T-helper 17 cell (primary cell): ENCODE measurements at places on chromosomes 6 and 20.
A peak's percentile ranks its signal among the peaks of the same experiment; 100 is the strongest.

DNA sequence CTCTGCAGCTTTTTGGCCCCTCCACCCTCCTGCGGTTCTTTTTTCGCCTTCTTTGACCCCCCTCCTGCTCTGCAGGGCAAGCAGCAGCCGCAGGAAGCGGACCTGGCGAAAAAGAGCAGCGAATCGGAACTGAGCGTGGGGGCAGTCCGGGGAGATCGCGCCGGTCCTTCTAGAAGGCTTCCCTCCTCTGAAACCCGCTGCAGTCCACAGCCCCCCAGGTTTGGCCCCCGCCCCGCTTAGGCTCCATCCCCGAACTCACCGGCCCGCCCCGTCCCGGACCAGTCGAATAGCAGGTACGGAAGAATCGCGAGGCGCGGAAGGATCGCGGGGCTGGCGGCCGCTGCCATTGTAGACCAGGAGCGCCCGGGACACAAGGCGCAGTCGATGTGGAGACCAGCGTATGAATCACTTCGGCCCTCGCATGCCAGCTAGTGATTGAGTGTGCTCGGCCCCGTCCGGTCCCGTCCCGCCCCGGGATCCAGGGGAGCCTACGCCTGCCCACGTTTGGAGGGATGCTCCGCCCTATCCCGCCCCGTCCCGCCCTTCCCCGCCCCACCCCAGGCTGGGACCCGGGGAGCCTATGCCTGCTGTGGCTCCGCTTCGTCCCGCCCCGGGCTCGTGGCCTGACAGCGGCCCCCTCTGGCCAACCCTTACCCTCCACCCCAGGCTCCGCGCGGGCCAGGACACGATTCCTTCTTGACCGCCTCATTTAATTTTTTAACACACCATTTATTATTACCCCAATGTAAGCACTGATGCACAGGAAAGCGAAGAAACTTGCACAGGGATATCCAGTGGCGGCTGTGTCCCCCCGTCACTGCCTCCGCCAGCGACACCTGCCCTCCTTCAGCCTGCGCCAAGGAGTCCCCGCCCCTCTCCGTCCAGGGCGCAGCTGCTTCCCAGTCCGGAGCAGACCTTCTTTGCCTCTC lies at the start of gene ULBP3:
TSS of gene ULBP3 (minus strand) at position 402 of the 929 bp plus-strand sequence. CDS start at position 347, 55 bp downstream.
- peak; percentile 65 for DNase-seq

- DNase-seq, result no peak
Observed at GRCh38 chr6:132122871-132123270, 171.7 kb upstream of the CCN2 start.

DNA sequence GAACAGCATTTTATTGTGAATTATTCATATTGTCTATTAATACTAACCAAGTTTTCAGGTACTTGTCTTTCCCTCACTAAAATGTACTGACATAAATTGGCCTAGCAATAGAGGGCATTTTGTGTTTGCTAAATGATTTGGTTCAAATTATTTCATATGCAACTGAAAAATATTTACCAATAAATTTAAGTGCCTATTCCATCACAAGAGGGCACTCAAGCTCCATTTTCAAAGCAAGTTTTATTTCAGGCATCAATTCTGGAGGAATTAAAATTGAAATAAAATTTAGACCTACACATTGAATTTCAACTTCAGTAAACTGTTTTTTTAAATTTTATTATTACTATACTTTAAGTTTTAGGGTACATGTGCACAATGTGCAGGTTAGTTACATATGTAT lies 114.3 kb upstream of the SYNCRIP start:
- DNase-seq, result no peak

- no peak for DNase-seq
Observed at GRCh38 chr6:26387565-26387964, 4.7 kb downstream of the BTN2A2 start.

- DNase-seq, result no peak
Observed at GRCh38 chr6:44685213-44685612, 297.7 kb downstream of the CDC5L start.

GRCh38 chr20:46694484-46694883 lies 5.2 kb upstream of the TP53RK start:
- no peak for DNase-seq

- DNase-seq, result no peak
Observed at GRCh38 chr20:24469894-24470745, 691 bp downstream of the SYNDIG1 start.

DNA sequence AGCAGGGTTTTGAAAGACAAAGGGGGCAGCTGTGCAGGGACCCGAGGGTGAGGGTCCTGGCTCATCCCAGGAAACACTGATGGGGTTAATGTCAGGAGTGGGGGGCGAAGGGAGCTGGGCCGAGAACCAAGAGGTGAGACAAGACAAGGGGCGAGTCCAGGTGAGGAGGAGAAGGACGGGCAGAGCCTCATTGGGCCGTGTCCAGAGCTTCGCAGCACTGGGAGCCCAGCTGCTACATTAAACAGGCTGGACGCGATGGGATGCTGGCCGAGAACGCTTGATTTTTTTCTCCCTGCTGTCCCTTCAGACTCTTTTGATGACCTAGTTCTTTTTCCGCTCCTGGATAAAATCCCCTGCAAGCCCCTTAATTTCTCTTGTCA lies 172.8 kb upstream of the SNX9 start:
- DNase-seq, result no peak

- DNase-seq, result no peak
Observed at GRCh38 chr6:105270511-105270910, 90.7 kb upstream of the POPDC3 start.

GRCh38 chr6:160998766-160999165 lies 7.2 kb downstream of the MAP3K4 start:
- DNase-seq, result no peak

GRCh38 chr6:6796818-6797217 lies 208.3 kb downstream of the LY86 start:
- DNase-seq, result no peak

- DNase-seq, result no peak
Observed at GRCh38 chr20:49631061-49631716, 63.3 kb upstream of the PTGIS start.

DNA sequence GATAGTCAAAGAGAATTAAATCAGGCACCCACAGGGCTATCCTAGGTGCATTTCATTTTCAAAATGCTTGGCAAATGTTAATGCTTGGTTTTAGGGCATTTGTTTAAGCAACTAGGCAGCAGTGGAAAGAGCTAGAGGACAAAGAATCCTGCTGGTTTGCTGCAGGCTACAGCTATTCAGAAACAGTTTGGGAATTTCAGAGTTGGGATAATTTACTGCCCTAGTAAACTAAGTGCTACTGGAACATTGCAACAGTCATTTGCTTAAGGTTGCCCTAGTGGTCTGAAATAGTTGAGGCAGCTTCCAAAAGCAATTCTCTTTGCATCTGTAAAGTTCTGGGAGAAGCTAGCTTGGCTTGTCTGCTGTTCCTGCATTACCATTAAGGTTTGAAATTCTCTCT lies 312.7 kb downstream of the LAMA2 start:
- no peak for DNase-seq

- DNase-seq, result no peak
Observed at GRCh38 chr20:39944861-39945260, 744.2 kb downstream of the MAFB start.

GRCh38 chr6:44789061-44789460 lies 401.6 kb downstream of the CDC5L start:
- DNase-seq, result no peak

GRCh38 chr20:14775778-14776177 lies 438.4 kb upstream of the FLRT3 start:
- DNase-seq, result no peak

GRCh38 chr6:7559651-7560385 lies 18.3 kb downstream of the DSP start:
- no peak for DNase-seq

DNA sequence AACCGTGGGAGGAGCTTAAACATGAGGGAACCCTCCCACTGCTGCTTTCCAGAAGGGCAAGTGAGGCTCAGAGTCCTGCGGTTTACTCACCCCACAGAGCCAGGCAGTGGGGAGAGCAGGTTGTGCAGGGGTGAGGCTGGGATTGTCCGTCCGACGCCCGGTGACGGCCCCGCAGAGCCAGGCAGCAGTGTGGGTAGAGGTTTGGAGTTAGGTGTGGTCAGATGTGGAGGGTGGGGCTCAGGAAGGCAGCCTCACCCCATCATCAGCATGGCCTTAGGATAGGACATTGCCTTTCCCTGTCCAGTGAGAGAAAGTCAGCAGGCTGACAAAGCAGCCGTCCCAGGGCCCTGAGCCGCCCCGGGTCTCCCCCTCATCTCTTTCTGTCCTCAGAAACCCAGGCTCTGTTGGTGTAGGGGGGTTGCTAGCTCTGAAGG lies 234.6 kb downstream of the DLL1 start:
- DNase-seq, result no peak

- no peak for DNase-seq
Observed at GRCh38 chr20:40314278-40314677, 374.8 kb downstream of the MAFB start.

GRCh38 chr6:36227379-36228228 lies 31.1 kb downstream of the BRPF3 start:
- no peak for DNase-seq

GRCh38 chr6:46059608-46060007 lies 43.9 kb upstream of the CLIC5 start:
- no peak for DNase-seq

DNA sequence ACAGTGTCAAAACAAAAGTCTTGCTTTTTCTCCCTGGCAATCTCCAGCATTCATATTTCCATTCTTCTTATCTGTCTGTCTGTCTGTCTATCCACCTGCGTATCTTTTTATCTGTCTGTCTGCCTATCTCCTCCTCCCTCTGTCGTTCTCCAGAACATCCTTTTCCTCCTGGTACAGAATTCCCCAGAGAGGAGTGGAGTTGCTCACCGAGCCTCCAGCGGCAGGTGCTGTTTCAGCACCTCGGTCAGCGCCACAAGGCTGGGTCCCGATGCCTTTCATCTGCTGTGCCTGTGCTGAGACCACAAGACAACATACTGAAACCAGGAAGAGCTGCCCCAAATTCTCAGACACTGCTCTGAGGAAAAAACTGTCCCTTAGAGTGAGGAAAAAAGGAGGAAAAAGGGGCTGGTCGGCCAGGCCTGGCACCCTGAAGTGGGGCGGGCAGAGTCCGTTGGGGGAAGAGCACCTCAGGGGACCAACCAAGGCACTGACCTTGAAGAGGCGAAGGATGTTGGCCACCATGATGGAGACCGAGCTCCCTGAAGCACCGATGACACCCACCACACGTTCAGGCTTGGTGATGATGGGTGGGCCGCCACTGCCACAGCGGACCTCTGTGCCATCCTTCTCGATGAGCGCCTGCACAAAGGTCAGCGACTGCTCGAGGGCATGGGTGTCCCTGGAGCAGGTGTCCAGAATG lies 13.3 kb downstream of the GRM4 start:
- no peak for DNase-seq
